Activated naive CD8-positive, alpha-beta T cell treated with anti-CD3 and anti-CD28 coated beads for 36 hours (primary cell): ENCODE measurements at places on chromosomes 6 and 20. TPM values are rescaled to one million over a fixed set of nuclear protein-coding genes. Genes with fewer than 3 reads are reported as not detected.

Gene PTCRA
- total RNA-seq: not detected

Gene CTAGE9
- not detected for total RNA-seq

Gene PBOV1
- not detected for total RNA-seq

Gene OR2B3
- total RNA-seq: not detected

Gene CYP24A1
- not detected for total RNA-seq

Gene NHSL1
- total RNA-seq: 0.68 TPM

Gene SIGLEC1
- not detected for total RNA-seq

Gene TUBB1
- not detected for total RNA-seq

Gene SIRPB1
- 4.3 TPM for total RNA-seq

DNA sequence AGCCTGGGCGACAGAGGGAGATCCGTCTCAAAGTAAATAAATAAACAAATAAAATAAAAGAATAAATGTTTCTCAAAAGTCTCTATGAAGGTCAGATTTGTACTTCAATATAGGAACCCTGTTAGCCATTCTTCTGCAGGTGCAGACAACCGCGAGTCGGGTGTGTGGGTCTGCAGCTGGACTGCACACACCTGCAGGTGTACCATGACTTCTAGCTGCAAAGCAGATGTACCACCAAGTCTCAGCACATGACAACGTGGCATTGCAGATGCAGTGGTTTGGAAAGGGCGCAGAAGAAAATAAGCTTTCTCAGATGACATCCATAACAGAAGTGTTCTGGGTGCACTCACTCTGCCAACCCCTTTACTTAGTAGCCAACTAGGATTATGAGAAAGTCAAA lies 239.7 kb downstream of the ATXN1 start:
- DNase-seq: no peak

DNA sequence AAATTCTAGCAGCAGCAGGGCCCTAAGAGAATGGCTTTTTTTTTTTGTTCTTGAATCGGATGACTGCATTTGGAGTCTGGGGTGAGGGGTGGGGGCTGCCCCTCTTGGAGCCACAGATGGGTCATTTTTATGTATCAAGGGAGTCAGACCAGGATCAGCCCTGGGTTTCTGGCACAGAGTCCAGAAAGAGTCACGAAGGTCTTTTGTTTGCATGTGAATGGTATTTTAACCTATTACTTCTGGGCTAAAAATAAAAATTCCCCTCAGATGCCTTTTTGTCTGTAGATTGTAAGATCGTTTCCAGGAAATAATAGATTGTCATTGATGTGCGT lies 72.5 kb downstream of the PHACTR3 start:
- no peak for DNase-seq

- no peak for DNase-seq
Measured at GRCh38 chr6:18598551-18599264, 211.6 kb downstream of the RNF144B start.

DNA sequence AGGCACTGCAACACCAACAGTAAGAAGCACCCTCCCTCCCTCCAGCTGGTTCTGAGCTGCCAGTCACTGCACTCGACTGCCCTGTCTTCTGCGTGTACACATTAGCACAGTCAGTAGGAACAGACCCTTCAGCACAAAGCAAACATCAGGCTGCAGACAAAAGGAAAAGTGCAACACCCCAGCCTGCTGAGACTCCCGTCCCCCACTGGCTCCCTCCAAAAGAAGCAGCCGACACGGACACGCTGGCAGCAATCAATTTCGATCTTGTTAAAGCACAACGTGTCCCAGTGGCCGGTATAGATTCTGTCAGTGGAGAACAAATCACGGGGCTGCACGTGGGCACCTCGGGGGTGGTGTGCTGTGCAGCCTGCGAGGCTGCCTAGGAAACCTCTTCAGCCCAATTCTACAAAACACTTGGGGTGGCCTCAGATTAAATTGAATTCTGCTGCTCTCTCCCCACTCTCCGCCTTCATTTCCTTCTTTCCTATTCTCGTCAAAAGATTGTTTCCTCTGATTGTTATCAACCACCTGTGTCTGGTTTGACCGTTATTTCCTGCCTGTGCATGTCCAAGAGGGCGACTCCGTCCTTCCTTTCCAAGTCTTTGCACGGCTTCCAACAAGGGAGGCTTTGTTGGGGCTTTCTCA lies 38.7 kb downstream of the TRAF3IP2 start:
- no peak for DNase-seq

GRCh38 chr6:158323561-158323958 lies 11.3 kb downstream of the TULP4 start:
- DNase-seq: no peak

- DNase-seq: no peak
Measured at GRCh38 chr6:25927756-25928216, 2.7 kb downstream of the SLC17A2 start.

- no peak for DNase-seq
Measured at GRCh38 chr6:36863670-36864540, 10.7 kb downstream of the PPIL1 start.

GRCh38 chr20:21291026-21291425 lies 12.1 kb upstream of the XRN2 start:
- DNase-seq: no peak

GRCh38 chr6:52712136-52712535 lies 41.2 kb downstream of the TMEM14A start:
- DNase-seq: no peak

DNA sequence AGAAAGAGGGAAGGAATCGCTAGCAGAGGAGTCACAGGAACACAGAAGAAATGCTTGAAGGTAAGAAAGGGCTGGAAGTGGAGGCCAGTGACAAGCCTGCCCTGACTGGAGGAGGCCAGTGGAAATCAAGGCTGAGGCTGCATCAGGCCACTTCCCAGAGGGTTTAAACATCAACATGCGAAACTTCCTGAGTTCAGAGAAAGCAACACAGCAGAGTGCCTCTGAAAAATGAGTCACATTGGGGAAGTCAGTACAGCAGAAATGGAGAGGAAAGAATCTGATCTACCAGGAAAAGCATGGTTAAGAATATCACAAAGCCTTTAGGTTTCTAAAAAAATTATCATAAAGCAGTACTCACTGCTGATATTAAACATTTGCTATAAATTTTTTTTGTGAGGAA lies 23.3 kb downstream of the NAPB start:
- DNase-seq: no peak

- no peak for DNase-seq
Measured at GRCh38 chr20:60117065-60117464, 158.8 kb downstream of the CDH26 start.

DNA sequence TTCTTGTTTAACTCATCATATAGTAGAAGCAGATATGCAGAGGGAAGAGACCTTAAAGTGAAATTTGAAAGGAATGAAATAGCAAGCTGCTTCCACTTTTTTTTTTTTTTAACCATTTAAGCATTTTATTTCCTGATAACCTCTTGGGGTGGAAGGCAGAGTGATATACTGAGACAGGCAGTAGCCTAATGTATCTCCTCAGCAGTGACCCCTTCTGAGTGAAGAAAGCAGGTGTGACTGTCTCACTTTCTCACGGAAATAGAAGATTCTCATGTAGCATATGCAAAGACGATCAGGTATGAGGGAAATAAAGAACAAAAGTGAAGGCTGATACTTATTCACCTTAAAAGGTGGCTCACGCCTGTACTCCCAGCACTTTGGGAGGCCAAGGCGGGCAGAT lies 187.1 kb upstream of the STXBP5 start:
- no peak for DNase-seq

DNA sequence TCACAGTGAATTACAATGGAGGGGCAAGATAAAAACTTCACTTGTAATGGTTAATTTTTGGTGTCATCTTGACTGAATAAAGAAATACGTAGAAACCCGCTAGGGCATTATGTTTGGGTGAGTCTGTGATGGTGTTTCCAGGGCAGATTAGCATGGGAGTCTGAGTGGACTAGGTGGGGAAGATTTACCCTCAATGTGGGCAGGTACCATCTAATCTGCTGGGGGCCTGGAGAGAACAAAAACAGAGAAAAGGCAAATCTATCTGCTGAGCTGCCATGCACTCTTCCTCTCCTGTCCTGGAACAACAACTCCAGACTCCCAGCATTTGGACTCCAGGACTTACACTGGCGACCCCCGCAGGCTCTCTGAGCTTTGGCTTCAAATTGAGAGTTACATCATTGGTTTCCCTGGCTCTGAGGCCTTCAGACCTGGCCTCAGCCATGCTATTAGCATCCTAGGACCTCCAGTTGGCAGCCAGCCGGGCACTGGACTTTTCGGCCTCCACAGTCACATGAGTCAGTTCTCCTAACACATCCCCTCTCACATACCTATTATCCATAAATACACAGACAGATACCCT lies 19.7 kb downstream of the NINL start:
- no peak for DNase-seq

GRCh38 chr6:130671577-130671976 lies 155.6 kb upstream of the SMLR1 start:
- no peak for DNase-seq

GRCh38 chr6:155062866-155063341 lies 67.8 kb downstream of the TIAM2 start:
- no peak for DNase-seq

DNA sequence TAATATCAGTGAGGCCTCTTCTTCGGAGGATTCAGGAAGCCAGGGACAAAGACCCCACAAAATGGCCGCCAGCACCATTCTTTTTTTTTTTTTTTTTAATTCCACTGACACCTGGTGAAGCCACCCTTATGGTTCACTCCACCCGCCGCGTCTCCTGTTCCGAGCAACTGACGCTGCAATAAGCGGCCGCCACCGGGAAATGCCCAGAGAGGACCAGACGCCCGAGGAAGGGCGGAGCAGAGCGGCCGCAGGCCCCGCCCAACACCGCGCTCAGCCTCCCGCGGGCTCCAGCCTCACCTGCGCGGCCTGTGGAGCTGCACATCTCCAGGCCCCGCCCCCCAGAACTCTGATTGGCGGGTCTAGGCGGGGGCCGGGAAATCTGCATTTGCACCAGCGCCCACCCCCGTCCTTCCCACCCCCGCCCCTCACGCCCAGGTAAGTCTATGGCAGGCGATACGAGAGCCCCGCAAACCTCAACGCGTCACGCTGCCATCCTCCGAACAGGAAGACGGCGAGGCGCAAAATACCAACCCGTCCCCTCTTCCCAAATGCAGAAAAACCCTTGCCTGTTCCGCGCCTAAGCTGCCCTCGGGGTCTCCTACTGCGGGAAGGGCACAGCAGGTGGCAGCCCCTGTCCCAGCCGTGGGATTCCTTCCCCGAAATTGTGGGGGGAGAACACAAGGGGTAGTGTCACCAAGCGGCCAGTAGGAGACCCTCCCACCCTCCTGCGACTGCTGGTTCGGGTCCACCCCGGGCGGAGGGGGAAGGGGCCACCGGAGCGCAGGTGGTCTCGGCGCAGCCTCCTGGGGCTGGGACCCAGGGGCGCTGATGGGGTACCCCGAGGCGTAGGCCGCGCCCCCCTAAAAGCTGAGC lies 960 bp downstream of the ATP9A start:
- peak; percentile 63 for DNase-seq

DNA sequence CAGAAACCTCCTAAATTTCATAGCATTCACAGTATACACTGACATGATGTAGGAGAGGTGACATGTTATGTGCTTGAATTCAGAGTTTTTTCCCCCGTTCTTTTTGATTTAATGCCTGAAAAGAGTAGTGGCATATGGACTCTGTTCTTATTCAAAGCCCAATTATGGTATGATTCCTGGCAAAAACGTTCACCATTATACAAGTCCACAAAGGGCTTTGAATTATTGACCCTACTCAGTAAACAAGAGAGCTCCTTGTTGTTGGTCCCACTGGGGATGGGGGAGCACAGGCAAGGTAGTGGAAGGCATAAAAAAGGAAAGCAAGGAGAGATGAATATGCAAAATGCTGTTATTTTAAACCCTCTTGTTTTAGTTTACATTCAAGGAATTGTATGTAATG lies 136.0 kb upstream of the AHI1 start:
- DNase-seq: no peak

GRCh38 chr6:99761711-99762110 lies 155.1 kb downstream of the PRDM13 start:
- DNase-seq: no peak

GRCh38 chr6:106134087-106134770 lies 48.1 kb downstream of the PRDM1 start:
- no peak for DNase-seq

- DNase-seq: no peak
Measured at GRCh38 chr6:26254724-26255123, 110.3 kb upstream of the BTN3A2 start.

DNA sequence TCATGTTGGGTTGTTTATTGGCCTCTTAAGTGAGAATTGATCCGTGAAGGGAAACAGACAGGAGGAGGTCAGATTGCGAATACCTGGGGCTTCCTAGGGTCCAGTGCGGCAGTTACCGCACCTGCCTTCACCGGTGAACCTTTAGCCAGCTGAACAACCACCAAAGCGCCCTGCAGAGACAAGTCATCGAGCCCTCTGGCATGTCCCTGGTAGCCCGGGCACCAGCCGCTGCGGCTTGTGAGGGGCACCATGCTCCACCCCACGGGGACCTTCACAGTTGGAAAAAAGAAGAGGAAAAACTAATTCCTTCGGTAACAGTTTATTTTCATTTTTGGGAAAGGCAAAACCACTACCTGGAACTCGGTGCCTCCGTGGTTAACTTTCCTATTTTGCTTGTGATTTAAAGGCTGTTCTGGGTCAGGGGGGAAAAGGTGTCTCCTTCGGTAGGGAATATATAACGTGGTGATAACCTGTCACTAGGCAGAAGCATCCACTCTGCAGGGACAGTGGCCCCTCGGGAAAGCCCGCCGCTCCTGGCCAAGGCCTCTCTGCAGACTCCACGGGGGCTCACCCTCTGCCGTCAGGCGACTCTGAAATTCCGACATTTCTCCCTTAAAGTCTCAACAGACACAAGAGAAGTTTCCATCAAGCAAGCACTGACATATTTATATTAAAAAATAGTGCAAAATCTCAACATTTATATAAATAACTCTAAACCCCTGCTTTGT lies 30.7 kb upstream of the ZBP1 start:
- no peak for DNase-seq

GRCh38 chr6:55445648-55446204 lies 118.5 kb downstream of the GFRAL start:
- no peak for DNase-seq

GRCh38 chr20:63224412-63225081 lies 8.6 kb upstream of the YTHDF1 start:
- DNase-seq: no peak

DNA sequence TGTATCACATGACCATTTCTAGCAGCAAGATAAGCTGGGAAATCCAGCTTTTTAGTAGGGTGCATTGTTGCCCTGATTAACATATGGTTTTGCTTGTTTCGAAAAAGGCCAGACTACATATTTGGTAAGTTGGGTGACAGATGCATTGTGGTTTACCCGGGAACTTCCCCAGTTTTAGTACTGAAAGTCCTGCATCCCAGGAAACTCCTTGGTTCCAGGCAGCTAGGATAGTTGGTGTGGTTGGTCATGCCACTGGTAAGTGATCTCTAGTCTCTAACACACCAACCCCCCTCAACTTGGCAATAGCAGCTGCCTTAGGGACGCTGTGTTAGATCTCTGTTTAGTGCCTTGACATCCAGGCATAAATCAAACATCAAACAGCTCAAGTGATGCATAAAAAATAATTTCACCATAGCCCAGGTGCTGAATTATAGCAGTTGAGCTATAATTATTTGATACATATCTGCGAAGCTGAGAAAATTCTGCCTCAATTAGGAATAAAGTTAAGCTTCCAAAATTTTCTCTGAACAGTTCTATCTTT lies 216.5 kb downstream of the TFAP2C start:
- DNase-seq: no peak

- DNase-seq: no peak
Measured at GRCh38 chr6:139690007-139690406, 315.6 kb upstream of the CITED2 start.
